ENCODE measurements at places on chromosomes 7 and 10. TPM values are rescaled to one million over a fixed set of nuclear protein-coding genes. Genes with fewer than 3 reads are reported as not detected.

GRCh38 chr10:8150401-8150905 is 96.0 kb downstream of the GATA3 start:
- DNase-seq, result no peak

DNA sequence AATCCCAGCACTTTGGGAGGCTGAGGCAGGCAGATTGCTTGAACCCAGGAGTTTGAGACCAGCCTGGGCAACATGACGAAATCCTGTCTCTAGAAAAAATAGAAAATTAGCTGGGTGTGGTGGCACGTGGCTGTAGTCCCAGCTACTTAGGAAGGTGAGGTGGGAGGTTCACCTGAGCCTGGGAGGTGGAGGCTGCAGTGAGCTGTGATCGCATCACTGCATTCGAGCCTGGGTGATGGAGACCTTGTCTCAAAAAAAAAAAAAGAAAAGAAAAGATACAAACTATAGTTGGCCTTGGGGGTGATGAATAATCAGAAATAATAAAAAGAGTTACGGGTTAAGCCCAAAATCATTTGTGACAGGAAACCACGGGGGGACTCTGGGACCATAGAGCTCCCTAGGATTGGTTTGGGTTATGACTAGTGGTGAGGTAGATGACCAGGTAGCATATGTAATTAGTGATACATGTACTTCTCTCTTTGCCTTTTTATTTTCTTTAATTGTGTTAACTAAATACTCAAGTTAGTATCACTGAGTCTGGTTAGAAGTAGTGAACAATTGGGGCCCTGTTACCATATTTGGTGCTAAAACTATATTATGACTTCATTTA is 10.4 kb upstream of the ASCC1 start:
- DNase-seq, result no peak

DNA sequence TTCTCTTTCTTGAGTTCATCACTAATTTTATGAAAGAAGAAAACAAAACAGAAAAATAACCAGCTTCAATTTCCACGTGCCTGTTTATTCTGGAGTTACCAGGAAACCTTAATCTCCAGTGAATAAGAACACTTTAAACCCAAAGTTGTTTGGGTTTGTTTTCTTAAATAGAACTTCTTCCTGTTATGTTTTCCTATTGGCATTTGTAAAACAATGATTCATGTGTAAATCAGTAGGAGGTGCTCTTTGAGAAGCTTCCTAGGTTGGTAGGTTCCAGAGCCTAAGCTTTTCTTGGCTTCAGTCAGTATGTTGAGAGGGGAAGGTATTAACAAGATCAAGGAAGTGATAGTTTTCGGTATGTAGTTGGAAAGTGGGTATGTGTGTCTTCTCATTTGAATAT is 119.0 kb downstream of the BICC1 start:
- DNase-seq, result no peak

- no peak for DNase-seq
Observed at GRCh38 chr10:33155720-33156638, 178.5 kb downstream of the NRP1 start.

DNA sequence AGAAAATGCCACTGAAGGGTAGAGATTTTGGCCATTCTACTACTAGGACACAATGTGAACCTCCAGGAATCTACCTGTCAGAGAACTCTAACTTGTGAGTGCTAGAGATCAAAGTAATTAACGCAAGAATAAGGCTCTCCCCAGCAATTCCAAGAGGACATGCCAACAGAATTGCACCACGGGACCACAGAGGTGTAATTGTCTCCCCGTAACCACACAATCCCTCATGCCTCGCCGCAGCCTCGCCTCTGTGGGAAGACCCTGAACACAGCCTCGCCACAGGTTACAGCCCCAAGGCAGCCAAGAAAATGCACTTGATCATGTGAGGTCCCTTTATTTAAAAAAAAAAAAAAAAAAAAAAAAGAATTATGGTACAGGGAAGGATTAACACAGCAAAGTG is 29.5 kb downstream of the CDCA7L start:
- DNase-seq, result no peak

GRCh38 chr7:130070861-130071622 is 708 bp downstream of the KLHDC10 start:
- no peak for DNase-seq

DNA sequence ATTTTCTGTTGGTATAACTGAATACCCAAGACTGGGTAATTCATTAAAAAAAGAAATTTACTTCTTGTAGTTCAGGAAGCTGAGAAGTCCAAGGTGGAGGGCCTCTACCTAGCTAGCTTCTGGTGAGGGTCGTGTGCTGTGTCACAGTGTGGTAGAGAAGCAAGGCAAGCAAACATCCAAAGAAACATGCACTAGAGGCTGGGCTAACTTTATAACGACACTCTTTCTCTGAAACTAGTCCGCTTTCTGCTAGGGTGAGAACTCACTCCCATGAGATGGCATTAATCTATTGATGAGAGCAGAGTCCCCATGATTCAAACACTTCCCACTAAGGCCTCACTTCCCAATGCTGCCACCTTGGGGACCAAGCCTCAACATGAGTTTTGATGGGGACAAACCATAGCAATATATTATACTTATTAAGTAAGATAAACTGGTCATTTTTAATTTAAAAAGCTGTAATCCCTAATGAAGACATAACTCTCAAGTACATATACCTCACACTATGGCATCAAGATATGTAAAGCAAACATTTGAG is 50.8 kb downstream of the PHYHIPL start:
- DNase-seq, result no peak

GRCh38 chr10:77638321-77639101 is 903 bp upstream of the KCNMA1 start:
- DNase-seq, result no peak

DNA sequence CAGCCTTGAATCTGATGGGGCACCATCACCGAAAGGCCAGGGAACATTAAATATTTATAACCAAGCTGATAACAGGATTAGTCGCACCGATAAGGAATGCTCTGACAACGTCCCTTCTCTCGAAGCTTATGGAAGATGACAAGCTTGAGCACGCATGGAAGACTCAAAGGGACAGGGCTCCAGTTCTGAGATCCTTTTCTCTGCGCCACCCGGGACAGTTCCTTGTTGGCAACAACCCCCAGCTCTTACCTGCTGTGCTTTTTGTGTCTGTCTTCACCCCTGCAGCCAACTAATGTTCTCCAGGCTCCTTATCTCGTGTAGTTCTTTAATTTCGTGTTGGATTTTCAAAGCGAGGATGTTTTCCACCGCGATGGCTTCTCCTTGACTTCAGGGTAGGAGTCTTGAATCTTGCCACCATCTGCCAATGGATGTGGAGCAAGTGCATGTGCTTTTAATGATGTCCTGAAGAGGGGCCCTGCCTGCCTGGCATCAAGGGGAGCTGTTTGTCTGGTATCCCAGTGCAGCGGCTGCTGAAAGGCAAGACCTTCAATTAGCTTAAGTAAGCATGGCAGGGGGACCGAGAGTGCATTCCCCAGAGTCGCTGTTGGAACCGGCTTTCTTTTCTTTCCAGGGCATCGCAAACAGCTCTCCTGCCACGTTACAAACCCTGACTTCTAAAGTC is 354 bp upstream of the FERD3L start:
- DNase-seq, result no peak

DNA sequence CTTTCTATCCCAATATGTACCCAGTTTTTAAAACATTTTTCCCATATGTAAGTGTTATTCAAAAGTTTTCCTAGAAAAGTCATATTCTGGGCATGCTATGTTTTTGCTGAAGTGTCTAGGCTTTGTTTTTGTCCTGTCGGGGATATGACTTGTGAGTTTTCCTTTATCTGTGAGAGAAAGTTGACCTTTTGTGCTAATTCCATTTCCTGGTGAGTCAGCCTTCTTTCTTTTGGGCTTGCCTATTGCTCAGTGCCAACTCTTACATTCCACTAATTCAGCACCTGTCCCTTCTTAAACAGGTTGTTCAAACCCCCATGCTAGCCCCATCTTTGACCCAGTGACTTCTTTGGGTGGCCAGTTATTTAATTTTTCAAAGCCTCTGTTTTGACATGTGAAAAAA is 146.2 kb downstream of the AHR start:
- DNase-seq, result no peak

- DNase-seq, result no peak
Observed at GRCh38 chr7:87154166-87154565, 1.9 kb downstream of the DMTF1 start.

- DNase-seq, result peak; percentile 52
Observed at GRCh38 chr10:11276449-11276990, 258.8 kb downstream of the CELF2 start.

- DNase-seq, result no peak
Observed at GRCh38 chr10:4199196-4199595, 414.2 kb upstream of the KLF6 start.

TBATA gene
- polyA plus RNA-seq, result not detected

MEST gene
- polyA plus RNA-seq, result 359 TPM

FAM25G gene
- not detected for polyA plus RNA-seq

KCNK18 gene
- polyA plus RNA-seq, result not detected

SLC18A3 gene
- not detected for polyA plus RNA-seq

PTPN20 gene
- 6.5 TPM for polyA plus RNA-seq
